T follicular helper cell (primary cell): ENCODE measurements at places on chromosomes 4 and X.

DNA sequence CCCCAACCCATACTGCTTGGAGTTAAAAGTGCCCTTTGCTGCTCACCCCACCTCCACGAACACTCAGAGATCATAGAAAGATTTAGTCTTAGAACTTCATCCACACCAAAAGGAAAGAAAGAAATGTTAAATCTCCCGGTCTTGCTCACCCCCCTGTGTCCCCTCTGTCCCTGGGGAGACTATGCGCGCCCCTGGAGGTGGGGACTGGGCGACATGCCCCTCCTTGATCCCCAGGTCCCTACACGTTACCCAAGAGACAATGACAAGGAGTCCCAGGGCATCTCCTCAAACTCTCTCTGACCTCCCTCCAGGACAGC, 620 bp downstream of the ITM2A start:
- no peak for DNase-seq

- DNase-seq: no peak
Measured at GRCh38 chrX:23745786-23746185, 2.7 kb upstream of the ACOT9 start.

DNA sequence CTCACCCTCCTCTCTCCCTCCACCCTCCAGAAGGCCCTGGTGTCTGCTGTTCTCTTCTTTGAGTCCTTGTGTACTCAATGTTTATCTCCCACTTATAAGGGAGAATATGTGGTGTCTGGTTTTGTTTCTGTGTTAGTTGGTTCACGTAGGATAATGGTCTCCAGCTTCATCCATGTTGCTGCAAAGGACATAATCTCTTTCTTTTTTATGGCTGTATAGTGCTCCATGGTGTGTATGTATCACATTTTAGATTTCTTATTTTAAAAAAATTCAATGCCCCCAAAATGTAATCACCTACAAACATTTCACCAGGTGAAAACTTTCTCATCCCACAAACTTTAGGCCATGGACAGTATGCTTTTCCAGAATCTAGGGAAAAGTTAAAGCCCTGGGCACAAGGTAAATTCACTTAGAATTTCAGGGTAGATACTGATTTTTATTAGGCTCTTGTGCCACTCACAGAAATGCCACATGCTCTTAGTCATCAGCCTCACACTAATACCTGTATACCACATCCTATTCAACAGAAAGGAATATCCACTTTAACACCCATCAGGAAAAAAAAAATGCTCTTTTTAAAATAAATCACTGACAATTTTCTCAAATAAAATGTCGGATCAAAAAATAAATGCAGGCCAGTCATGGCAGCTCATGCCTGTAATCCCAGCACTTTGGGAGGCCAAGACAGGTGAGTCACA, 104.8 kb upstream of the ENPP6 start:
- DNase-seq: no peak

- no peak for DNase-seq
Measured at GRCh38 chr4:31160146-31160545, 440.0 kb downstream of the PCDH7 start.

GRCh38 chr4:102263024-102263787, 82.1 kb downstream of the SLC39A8 start:
- DNase-seq: no peak

- no peak for DNase-seq
Measured at GRCh38 chr4:140080883-140081282, 73.1 kb downstream of the MAML3 start.

- no peak for DNase-seq
Measured at GRCh38 chr4:152146244-152146643, 385.4 kb upstream of the GATB start.

DNA sequence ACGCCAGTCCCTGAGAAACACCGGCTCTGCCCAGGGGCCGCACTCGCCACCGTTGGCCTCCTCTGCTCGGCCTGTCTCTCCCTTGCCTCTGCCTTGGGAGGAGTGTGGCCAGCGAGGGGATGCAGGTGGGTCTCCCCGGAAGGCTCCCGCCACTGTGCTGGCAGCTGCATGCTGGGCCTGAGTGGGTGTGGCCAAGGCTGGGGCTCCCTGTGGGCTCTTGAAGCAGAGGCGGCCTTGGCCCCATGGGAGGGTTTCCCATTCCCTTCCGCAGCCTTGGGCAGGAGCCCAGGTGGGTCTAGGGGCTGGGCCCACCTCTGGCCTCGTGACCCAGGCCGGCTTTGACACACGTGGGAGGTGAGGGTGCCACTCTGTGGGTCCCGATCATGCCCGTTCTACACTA, 19.1 kb downstream of the FGFRL1 start:
- no peak for DNase-seq

DNA sequence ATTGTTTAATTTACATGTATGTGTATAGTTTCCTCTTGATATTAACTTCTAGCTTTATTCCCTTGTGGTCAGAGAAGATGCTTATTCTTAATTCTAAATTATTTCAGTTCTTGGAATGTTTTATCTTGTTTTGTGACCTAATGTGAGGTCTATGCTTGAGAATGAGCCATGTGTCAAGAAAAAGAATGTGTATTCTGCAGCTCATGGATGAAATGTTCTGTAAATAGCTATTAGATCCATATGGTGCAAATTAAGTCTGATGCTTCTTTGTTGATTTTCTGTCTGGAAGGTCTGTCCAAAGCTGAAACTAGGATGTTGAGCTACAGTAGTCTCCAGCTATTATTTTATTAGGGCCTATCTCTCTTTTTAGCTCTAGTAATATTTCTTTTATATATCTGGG, 187.3 kb upstream of the RASGEF1B start:
- DNase-seq: no peak

DNA sequence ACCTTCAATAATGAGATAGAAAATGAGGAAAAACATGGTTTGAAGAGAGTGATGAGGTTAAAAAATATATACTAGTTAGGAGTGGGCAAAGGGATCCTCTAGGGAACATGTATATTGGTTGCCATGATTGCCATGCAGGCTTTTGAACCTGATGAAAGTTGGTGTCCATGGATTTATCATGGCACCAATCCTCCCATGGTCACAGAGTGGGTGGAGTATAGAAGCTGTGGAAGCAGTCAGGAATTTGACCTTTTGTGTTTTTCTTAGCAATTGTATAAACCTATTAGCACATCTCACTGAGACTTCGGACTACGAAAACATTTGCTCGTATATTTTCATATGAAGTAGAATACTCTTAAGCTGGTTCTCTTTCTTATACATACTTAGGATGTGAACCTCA, 30.9 kb upstream of the SYTL5 start:
- no peak for DNase-seq

DNA sequence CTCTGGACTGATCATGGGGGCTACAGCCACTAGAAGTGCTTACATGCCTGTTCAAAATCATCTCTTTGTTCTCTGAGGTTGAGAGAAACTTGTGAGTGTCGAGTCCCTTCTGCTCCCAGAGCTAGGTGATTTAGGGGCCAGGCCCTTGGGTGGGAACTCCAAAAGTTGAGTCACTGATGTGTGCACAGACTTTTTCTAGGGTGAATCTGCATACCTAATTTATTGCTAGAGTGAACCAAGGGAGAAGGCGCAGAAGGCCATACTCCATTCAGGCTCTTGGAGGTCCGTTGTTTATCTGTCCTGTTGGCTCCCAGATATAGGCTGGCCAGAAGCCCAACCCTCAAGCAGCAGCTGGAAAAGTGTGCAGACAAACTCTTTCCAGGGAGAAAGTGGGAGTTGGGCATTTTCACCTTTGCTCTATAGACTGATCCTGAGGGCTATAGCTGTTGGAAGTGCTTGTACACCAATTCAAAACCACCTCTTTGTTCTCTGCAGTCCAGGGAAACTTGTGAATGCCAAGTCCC, 80.8 kb upstream of the ARX start:
- no peak for DNase-seq

- no peak for DNase-seq
Measured at GRCh38 chrX:97306771-97307470, 423.2 kb downstream of the RPA4 start.

DNA sequence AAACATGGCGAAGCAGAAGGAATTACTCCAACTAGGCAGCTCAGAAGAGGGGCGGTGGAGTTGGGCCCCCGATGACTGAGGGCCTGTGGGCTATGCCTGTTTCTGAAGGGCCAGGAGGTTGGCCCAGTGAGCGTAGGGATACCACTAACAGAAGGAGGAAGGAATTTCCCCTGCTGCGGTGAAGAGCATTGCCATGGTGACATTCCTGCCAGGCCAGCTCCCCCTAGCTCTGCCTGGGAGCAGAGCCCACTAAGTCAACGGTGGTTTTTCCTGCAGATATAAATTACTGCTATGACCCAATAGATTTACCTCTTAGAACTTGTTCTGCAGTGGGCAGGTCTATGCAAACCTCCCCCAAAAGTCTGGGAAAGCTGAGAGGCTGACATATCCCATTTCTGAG, 28.9 kb upstream of the HMX1 start:
- no peak for DNase-seq

DNA sequence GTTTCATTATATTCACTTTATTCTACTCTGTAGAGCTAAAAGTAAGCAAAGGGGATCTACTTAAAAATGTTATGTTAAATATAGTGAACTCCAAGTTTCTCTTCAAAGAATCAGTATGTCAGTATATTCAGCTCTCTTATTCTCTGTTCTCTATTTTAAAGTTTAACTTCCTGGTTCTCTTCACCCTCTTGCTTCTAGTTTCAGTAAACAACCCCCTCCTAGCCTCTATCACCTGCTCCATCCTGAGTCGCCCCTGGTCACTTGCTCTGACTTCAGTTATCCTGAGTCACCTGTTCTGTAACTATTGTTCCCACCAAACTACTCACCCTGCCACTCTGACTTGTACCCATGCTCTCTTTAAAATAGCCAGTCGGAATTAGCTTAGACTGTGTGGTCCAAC, 180.9 kb upstream of the AADAT start:
- no peak for DNase-seq

GRCh38 chr4:161208564-161208963, 955.2 kb downstream of the FSTL5 start:
- no peak for DNase-seq

GRCh38 chr4:7134737-7135388, 57.5 kb upstream of the SORCS2 start:
- DNase-seq: no peak

- DNase-seq: no peak
Measured at GRCh38 chr4:57661517-57662090, 551.4 kb upstream of the IGFBP7 start.

GRCh38 chr4:94640151-94640550, 117.6 kb upstream of the BMPR1B start:
- DNase-seq: no peak

GRCh38 chr4:33709247-33709646, 2535.1 kb downstream of the ARAP2 start:
- no peak for DNase-seq

GRCh38 chr4:122100508-122100907, 51.6 kb upstream of the BLTP1 start:
- DNase-seq: no peak

- no peak for DNase-seq
Measured at GRCh38 chr4:165345666-165346417, 18.4 kb downstream of the MSMO1 start.

- DNase-seq: no peak
Measured at GRCh38 chr4:140260227-140260626, 106.2 kb upstream of the MAML3 start.

- DNase-seq: no peak
Measured at GRCh38 chr4:139017861-139018260, 2.3 kb downstream of the NOCT start.

GRCh38 chr4:26127851-26128337, 192.9 kb upstream of the RBPJ start:
- no peak for DNase-seq

DNA sequence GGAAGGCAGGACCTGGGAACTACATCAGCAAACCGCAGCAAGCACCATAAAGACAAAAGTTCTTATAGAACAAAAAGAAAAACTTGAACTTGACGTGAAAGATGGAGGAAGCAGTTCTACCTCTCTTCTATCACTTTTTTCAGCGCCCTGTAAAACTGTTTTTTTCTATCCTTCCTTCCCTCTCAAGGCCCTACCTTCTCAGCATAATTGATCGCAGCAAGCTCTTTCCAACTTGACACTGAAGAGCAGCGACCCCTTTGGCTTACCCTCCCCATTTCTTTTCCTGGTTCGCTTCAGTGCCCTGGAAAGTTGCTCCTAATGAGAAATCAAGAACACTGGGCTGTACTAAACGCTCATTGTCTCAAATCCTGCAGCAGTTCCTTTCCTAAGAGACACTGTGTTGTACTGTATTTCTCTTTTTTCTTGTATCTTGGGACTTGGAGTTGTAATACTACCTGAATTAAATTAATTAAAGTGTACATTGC, 150.6 kb upstream of the SLC4A4 start:
- no peak for DNase-seq
